Right ventricle myocardium inferior (tissue), 1 donor: ENCODE measurements at places on chromosomes 13 and 19.

- no peak for DNase-seq
Measured at GRCh38 chr19:33905473-33905936, 108.8 kb downstream of the KCTD15 start.

- no peak for DNase-seq
Measured at GRCh38 chr13:79989217-79989661, 351.7 kb downstream of the SPRY2 start.

DNA sequence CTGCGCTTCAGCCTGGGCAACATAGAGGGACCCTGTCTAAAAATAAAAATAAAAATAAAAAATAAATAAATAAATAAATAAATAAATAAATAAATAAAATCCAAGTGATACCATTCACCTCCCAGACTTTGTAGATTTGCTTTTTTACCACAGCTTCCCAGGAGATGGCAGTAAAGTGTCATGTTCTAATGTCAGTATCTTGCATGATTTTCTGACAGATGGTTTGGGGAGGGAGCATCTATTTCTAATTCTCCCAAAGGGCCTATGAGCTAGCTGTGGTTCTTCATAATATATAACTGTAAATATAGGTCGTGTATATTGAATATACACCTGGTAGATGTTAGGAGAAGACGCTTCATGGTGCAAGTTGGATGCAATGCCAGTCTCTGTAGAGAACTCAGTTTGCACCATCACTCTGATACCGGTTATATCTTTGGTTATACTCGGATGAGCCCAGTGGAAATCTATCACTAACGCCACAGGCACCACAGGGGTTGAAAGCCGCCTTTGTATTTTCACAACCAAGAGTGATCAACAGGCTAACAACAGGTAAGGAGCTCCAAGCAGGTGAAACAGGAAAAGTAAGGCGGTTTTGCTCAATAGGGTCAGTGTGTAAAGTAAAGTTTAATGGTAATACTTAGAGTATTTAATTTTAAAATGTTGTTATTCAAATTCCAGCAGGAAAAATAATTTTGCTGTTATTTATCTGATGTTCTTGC is 13.9 kb downstream of the APLP1 start:
- no peak for DNase-seq

GRCh38 chr13:100363874-100364273 is 224.7 kb downstream of the GGACT start:
- no peak for DNase-seq

- DNase-seq = no peak
Measured at GRCh38 chr13:42392716-42393572, 121.0 kb downstream of the AKAP11 start.
